ENCODE measurements at places on chromosomes 5 and 9.

DNA sequence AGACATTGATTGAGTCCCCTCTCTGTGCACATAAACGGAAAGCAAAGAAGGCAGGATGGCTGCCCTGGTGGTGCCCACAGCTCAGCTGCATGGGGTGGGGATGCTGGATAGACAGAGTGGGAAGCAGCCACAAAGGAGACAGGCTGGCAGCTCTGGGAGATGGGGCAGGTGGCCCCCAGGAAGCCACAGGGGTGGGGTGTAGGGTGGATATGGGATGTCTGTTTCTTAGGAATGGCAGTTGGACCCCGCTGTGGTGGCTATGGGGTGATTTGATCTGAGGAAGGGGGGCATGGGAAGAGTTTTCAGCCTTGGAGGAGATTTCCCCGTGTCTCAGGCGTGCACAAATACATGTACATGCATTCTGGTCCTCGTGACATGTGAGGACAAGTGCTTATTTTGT is 50.2 kb upstream of the VDAC1 start:
- no peak for DNase-seq

GRCh38 chr5:129679671-129680070 is 68.2 kb upstream of the MINAR2 start:
- no peak for DNase-seq

DNA sequence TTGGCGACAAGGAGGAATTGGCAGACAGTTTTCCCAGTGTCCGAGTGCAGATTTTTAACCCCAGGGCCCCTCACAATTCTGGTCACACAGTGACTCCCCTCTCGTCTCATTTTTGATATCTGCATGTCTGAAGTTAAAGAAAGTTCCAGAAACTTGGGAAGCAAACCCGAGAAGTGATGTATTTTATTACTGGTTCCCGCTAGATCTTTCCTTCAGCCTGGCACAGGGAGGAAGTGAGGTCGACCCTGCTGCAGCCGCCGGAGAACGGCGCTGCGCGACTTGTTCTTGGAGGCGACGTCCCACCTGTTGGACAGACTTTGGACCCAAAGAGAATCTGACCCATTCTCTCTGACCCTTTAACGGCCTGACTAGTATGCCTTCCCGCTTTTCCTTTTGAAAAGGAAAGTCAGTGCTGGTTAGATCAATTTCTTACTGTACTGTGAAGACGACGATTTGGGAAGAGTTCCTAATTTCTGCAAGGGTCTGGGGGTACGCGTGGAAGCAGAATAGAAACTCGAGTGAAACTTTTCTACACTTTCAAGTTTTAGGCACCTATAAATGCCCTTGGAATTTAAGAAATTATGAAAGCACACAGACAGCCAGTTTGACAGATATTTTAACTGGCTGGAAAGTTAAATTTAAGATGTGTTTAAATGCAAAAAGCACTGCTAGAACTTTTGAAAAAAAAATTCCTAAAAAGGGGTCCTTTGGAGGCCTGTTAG is 744 bp downstream of the OTULIN start:
- no peak for DNase-seq

DNA sequence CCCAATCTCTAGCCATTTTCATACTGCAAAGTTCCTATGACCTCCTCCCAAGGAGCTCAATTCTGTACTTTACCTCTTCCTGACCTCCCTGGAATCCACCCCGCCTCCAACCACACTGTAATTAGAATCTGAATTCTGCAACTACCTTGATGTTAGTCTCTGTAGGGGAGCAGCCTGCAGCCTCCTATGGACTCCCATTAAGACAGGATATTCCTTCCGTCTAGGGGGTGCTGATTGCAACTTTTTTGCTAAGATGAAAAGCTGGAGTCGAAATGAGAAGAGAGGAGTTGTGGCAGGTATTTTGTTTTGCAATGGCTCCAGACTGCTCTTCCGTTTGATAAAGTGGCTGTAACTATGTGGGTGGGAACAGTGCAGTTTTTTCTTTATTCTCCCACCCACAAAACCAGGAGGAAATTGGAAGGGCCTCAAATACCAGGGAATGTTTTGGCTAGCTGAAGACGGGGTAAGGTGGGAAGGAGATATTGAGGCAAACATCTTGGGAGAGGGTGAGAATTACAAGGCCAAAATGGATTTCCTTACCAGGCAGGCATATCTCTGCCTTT is 23.8 kb downstream of the ANXA2R start:
- DNase-seq: no peak

GRCh38 chr5:84091127-84091799 is 293.4 kb downstream of the EDIL3 start:
- DNase-seq: no peak

- no peak for DNase-seq
Observed at GRCh38 chr5:82276800-82277612, 1.1 kb downstream of the RPS23 start.

DNA sequence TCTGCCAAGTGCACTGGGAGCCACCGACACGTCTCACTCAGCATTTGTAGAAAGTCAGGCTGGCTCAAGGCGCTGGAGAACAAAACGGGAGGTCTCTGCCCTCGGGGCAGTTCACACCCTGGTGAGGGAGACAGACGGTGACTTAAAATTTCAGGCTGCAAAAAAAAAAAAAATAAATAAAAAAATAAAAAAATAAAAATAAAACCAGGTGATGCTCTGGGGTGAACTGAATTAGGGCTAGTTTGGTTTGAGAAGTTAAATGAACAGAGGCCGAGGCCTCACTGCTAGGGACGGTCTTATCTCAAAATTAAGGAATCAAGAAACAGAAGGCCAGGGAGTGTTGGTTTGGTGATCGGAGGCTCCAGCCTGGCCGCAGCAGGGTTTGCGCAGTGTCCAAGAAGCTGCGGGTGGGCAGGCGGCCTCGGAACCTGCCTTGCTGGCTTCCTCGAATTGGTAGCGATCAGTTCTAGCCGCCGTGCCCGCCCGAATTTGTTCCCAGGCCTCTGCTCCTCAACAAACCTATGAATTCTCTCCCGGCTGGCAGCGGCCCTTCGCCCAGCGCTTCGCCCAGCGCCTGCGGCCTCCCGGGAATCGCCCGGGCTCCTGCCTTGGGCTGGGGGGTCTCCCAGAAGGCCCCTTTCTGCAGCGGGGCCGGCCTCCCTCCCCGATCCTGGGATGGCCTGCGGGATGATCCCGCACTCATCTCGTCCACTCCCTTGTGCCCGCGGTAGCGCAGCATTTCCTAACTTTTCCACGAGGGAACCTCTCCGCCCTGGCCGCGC is 1.5 kb downstream of the NKX2-5 start:
- no peak for DNase-seq

- DNase-seq: no peak
Observed at GRCh38 chr9:28197653-28198052, 624.4 kb upstream of the C9orf72 start.

- DNase-seq: no peak
Observed at GRCh38 chr9:113535756-113536155, 72.2 kb downstream of the RGS3 start.

- DNase-seq: no peak
Observed at GRCh38 chr9:83060556-83060955, 2.4 kb downstream of the RASEF start.

DNA sequence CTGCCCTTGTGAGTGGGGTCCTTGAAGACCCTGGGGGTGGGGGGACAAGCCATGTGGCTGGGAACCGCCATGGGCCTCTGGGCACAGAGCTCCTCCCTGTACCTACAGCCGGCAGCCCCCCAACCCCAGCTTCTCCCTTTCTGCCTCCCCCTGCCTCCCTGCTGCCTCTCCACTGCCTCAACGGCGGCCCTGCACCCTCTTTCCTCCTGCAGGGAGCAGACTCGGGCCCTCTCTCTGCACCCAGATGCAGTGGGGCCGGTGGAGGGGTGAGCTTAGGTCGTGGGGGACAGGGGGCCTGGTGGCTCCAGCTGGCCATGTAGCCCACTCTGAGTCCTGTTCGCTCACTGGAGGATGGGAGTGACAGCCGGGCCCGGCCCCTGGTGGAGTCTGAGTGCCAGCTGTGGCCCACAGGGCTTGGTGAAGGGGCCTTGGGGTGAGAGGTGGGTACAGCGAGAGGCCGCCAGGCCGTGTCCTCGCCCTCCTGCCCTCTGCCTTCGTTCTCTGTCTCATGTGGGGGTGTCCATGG is 139.3 kb upstream of the COL5A1 start:
- DNase-seq: no peak

GRCh38 chr9:101977614-101978210 is 239.3 kb upstream of the GRIN3A start:
- no peak for DNase-seq

DNA sequence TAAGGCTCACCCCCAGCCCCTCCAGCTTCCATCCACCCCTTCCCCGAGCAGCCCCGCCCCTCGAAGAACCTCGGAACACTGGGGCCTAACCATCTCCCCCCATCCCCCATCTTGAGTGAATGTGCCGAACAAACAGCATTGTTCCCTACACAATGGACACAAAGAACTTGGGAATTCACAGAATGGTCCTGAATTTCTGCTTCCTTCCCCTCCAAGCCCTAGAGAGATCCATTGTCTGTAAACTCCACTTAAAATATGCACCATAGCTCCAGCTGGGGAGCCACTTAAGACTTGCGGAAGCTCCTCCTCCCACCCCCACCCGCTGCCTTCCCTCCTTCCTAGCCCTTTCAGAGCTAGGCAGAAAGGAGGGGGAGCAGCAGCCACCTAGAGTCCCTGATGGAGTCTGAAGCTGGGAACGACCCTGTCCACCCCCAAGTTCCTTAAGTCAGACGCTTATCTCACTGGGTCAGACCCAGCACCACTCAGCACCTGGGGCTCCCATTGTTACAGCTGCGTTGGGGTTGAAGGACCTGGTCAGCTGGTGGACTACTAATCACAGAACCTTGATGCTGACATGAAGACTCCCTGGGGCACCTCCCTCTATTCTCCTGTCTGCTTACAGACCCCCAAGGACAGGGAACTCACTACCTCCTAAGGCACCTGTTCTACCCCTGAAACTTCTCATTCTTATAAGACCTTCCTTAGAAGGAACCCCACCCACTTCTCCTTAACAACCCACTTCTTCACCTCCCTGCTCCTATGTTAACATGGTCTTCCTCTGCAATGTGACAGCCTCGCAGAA is 61.4 kb downstream of the PCDH1 start:
- DNase-seq: no peak

DNA sequence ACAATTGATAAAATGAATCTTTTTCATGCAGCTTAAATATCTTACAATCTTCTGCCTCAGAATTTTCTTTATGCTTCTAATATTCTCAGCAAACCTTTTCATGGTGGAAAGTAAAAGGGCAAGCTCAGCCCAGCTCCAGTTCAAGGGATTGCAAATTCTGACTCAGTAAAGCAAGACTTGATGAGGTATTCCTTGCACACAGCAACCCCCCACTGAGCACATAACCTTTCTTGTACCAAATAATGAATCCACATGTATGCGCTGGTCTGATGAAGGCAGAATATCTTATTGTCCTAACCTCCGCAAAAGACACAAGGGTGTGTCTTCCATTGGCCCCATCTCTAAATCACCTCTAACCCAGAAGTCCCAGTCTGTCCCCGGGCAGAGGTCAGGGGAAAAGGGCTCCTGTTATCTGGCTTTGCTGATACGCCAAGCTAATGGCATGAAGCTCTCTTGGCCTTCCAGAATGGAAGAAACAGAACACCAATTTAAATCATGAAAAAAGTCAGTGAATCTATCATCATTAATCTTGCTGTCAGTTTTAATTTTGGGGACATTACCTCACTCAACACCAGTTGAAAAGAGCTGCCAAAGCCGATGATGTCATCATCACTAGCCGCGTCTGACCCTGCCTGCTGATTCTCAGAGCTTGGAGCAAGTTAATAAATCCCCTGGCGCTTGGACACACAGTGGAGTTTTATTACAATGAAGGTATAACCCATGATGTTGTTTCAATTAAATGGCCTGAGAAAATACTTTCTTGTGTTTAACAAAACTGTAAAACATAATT is 592.5 kb upstream of the CLINT1 start:
- no peak for DNase-seq

- no peak for DNase-seq
Observed at GRCh38 chr5:143114481-143114880, 289.0 kb downstream of the NR3C1 start.

- DNase-seq: no peak
Observed at GRCh38 chr5:107184871-107185270, 485.9 kb downstream of the EFNA5 start.
